Activated CD8-positive, alpha-beta T cell treated with anti-CD3 and anti-CD28 coated beads, Interleukin-2, amount 10 ng/mL, durations not matched to agents 7 days and 5 days (primary cell): ENCODE measurements at places on chromosomes 5 and 9. TPM values are rescaled to one million over a fixed set of nuclear protein-coding genes. Genes with fewer than 3 reads are reported as not detected.

Gene LCN12
- 1.7 TPM for total RNA-seq

Gene SPATA31D4
- total RNA-seq = not detected

Gene LAMC3
- total RNA-seq = not detected

Gene UAP1L1
- 66.8 TPM for total RNA-seq

Gene PHF2
- total RNA-seq = 23.5 TPM

Gene AGPAT2
- 32.7 TPM for total RNA-seq

Gene GDNF
- total RNA-seq = not detected

Gene MSX2
- total RNA-seq = not detected

Gene OTP
- not detected for total RNA-seq

Gene TNC
- total RNA-seq = not detected

Gene CD180
- total RNA-seq = not detected

Gene PCAT7
- not detected for total RNA-seq

Gene TTC16
- total RNA-seq = 5.0 TPM

Gene FBXL7
- not detected for total RNA-seq

Gene WNK2
- not detected for total RNA-seq

Gene GFI1B
- total RNA-seq = not detected

Gene PCDHA9
- total RNA-seq = not detected

GRCh38 chr9:127233550-127233949 lies 31.0 kb upstream of the GARNL3 start:
- H3K27ac ChIP-seq = no peak overlapping the region
- H3K36me3 ChIP-seq = no peaks in the 10 kb centered on the region
- DNase-seq = no peak
- H3K4me1 ChIP-seq = no peaks in the 10 kb centered on the region

DNA sequence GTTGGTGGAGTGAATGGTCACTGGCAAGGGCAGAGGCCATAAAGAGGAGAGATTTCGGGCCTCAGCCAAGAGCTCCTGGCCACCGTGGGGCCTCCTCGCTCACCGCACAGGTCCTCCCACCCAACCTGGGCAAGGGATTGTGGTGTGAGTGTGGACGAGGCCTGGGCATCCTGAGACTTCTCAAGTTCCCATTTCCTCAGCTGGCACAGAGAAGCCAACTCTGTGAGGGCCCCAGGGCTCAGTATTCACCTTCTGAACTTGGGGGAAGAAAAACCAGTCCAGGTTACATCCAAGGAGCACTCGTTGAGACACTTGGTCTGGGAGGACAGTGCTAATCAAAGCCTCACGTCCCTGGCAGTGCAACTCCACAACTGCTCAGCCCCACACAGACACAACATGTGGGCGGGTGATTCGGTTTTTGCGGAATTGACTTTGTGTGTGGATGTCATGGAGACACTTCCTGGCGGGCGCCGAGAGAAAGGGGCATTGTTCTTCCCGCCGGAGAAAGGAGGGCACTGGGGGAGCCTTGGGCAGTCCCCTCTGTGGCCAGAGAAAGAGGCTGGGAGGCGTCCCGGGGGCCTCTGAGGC lies 28.5 kb upstream of the NKD2 start:
- no peak for DNase-seq
- peaks cover 14% of the 10 kb centered on the region for H3K27me3 ChIP-seq
- no peak overlapping the region for H3K27ac ChIP-seq
- H3K36me3 ChIP-seq = no peaks in the 10 kb centered on the region
- H3K4me3 ChIP-seq = no peak overlapping the region
- H3K4me1 ChIP-seq = peaks cover 48% of the 10 kb centered on the region

DNA sequence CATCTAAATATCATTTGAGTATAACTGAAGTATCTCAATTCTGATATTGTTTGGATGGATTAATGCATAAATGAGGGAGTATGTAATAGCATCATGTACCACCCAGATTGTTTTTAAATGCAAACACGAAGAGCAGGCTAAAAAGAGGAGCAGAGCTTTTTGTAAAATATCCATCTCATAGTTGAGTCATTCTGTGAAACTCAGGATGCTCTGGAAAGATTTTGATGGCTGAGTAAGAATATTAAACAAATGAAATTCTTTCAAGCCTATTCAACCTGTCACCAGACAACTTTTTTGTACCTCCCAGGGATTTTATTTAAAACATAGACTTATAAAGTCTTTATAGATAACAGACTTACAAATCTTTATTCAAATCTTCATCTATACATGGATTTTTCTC lies 625.9 kb downstream of the TLE4 start:
- H3K4me1 ChIP-seq = no peaks in the 10 kb centered on the region
- DNase-seq = no peak
- no peaks in the 10 kb centered on the region for H3K27me3 ChIP-seq

GRCh38 chr5:124651663-124652513 lies 94.6 kb downstream of the ZNF608 start:
- H3K4me1 ChIP-seq = peaks cover 42% of the 10 kb centered on the region
- peak; percentile 41 for DNase-seq
- peak overlapping the region; percentile 44 for H3K4me3 ChIP-seq
- H3K27me3 ChIP-seq = peaks cover 21% of the 10 kb centered on the region
- H3K36me3 ChIP-seq = peaks cover 3% of the 10 kb centered on the region

DNA sequence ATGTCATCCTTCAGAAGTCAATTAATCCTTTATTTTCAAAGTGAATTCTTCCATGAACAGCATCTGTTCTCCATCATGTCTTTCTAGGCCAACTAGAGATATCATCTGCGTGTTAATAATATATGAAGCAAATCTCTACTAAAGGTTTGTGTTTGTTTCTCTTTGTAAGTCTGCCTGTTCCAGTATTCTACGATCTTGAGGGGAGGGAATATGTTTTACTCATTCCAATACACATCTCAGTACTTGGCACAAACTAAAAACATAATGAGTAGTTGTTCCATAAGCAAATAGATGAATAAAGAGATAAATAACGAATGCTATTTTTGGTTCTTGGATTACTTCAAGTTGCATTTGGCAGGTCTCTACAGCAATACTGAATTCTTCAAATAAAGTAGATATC lies 470.7 kb upstream of the GRIN3A start:
- H3K4me3 ChIP-seq = no peak overlapping the region
- no peak for DNase-seq
- H3K27ac ChIP-seq = no peak overlapping the region
- H3K27me3 ChIP-seq = no peaks in the 10 kb centered on the region
- H3K4me1 ChIP-seq = no peaks in the 10 kb centered on the region
- no peaks in the 10 kb centered on the region for H3K36me3 ChIP-seq

DNA sequence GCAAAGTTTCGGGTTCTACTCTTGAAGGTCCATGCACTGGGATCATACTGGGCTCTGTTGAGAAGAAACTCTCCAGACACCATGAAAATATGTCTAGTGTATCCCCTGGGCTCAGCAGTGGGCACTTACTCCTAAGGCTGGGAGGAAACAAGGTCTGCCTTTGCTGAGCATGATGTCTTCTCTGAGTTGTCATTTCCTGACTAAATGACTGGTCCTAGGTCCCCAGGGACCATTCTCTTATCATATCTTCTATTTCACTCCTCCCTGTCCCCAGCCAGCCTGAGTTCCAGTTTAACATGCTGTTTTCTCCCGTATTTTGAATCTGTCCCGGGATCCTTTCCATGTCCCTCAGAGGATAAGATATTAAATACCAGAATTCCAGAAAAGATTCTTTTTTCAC lies 225.4 kb downstream of the MTRR start:
- H3K36me3 ChIP-seq = no peaks in the 10 kb centered on the region
- no peaks in the 10 kb centered on the region for H3K4me1 ChIP-seq
- H3K27me3 ChIP-seq = no peaks in the 10 kb centered on the region
- DNase-seq = no peak

DNA sequence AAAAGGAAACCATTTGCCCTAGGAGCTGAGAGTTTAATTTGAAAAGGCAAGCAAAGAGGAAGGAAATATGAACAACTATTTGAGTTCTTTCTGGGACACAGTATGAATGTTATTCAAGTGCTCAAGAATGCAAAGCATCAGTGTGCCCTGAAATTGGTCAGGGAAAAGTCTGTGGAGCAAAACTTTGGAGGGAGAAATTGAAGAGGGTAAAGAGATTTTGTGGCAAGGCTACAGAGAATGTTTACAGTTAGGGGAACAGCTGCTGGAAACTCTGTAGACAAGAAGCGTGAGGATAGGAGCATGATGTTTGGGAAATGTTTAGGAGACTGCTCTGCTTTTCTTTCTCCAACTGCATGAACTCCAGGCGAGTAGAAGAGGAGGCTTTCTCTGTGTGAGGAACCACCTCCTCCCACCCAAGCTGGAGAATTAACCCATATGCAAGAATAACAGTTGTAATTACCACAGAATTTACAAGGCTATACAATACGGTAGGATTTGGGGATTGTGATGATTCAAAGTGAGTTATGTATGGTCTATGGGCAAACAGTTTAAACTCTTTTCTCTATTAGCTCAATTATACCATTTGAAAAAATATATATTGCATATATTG lies 75.4 kb upstream of the IL7R start:
- H3K4me3 ChIP-seq = no peak overlapping the region
- DNase-seq = no peak
- H3K27me3 ChIP-seq = no peaks in the 10 kb centered on the region
- H3K36me3 ChIP-seq = no peaks in the 10 kb centered on the region

DNA sequence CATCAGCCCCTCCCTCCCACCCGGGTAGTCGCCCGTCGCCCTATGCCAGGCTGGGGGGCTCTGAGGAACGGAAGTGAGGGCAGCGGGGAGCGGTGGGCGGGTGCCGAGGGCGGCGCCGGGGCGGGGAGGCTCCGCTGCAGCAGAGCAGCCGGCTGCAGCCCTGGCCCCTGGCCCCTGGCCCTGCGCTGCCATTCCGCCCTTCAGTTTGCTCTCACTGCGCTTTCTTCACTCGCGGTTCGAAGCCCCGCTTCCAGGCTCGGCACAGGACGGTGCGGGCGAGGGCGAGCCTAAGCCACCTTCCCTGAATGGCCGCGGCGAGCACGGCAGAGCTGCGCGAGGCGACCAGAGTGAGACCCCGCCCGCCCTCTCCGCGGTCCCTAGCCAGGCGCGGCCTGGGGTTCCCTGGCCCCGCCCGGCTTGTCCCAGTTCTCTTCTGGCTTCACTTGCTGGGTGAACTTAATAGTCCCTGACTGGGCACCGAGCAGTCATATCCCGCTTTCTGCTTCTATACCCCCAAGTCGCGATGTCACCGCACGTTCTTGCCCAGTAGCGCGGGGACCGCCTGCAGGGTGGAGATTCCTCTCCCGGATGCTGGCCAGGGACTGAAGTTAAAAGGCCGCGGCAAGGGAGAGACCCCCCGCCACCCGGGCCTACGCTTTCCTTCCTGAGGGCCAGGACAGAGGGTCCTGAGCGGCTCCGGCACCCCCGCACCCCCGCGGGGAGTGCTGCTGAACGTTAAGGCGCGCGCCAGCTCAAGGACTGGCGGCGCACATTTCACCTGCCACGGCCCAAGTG lies 623 bp upstream of the TRIM36 start:
- DNase-seq = peak; percentile 36
- H3K27ac ChIP-seq = no peak overlapping the region
- H3K4me1 ChIP-seq = peaks cover 12% of the 10 kb centered on the region
- peaks cover 59% of the 10 kb centered on the region for H3K27me3 ChIP-seq
- peak overlapping the region; percentile 79 for H3K4me3 ChIP-seq

DNA sequence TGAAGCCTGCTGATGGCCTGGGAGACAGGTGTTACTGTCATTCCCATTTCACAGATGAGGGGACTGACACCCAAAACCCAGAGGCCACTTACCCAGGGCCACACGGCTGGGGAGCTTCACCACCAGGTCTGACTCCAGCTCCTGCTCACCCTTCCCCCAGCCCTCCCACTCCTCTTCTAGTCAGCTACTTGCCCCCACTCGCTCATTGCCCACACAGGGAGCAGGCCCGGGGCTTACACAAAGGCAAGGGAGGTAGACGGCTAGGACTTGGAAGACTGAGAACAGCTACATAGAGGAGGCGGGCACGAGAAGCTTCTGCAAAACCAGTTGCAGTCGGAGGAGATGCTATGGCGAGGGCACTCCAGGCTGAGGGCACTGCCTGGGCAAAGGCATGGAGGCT lies 21.3 kb downstream of the LMX1B start:
- H3K4me3 ChIP-seq = no peak overlapping the region
- no peak overlapping the region for H3K27ac ChIP-seq

DNA sequence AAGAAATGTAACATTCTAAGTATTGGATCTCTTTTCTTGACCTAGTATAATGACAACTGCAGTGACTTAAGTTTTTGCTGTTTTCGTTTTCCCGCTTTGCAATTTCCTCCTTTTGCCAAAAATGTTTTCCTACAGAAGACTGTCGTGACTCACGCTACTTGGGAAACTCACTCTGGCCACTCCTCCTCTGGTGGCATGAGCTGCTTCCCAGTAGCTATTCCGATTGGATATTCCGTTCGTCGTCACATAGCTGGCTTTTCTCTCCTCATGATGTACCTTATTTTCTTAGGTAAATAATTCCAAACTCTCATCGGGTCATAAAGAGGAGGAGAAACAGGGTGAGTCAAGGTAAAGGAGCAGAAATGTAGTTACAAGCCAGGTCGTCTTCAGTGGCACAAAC lies 64.9 kb downstream of the GOLPH3 start:
- H3K4me3 ChIP-seq = no peak overlapping the region
- no peaks in the 10 kb centered on the region for H3K27me3 ChIP-seq
- peaks cover 36% of the 10 kb centered on the region for H3K36me3 ChIP-seq

DNA sequence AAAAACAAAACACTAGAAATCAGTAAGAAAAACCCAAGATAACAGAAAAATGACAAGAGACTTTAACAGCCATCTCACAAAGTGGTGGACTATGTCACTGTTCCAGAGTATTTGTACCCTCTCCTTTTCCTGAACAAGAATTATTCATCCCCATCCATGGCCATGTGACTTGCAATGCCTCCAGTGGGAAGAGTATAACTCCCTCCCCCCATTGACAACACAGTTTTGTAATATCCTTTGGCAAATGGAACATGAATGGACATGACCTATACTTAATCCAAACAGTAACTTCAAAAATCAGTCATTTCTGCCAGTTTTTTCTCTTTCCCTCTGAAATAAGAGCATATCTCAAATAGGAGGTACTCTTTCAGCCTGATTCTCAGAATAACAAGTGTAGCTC lies 33.9 kb downstream of the PTBP3 start:
- no peak overlapping the region for H3K4me3 ChIP-seq
- peaks cover 31% of the 10 kb centered on the region for H3K36me3 ChIP-seq
- no peaks in the 10 kb centered on the region for H3K27me3 ChIP-seq
- no peak overlapping the region for H3K27ac ChIP-seq

DNA sequence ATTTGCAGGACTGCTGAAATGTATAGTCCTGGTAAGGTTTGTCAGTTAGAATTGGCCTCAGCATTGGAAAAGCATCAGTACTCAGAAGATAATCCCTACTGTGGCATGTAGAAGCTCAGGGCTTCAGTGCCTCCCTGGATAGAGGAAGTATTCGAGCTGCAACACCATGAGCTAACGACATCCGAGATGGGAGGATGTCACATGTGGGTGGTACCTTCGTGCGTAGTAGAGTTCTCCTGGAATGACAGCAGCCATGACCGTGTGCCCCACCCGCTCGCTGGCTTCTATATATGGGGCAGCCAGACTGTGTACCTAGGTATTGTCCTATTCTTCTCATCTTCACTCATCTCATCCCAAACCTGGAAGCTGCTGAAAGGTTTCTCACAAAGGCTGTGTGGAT lies 345.8 kb upstream of the KLF9 start:
- H3K27ac ChIP-seq = no peak overlapping the region
- DNase-seq = no peak
- no peak overlapping the region for H3K4me3 ChIP-seq
- no peaks in the 10 kb centered on the region for H3K27me3 ChIP-seq

GRCh38 chr9:126791406-126792230 lies 13.2 kb upstream of the ZBTB43 start:
- no peaks in the 10 kb centered on the region for H3K36me3 ChIP-seq
- no peak overlapping the region for H3K27ac ChIP-seq
- DNase-seq = no peak
- no peaks in the 10 kb centered on the region for H3K4me1 ChIP-seq

- peaks cover 12% of the 10 kb centered on the region for H3K36me3 ChIP-seq
- no peak for DNase-seq
- no peak overlapping the region for H3K27ac ChIP-seq
- H3K4me3 ChIP-seq = peak overlapping the region; percentile 50
- peaks cover 35% of the 10 kb centered on the region for H3K4me1 ChIP-seq
These were observed 2.0 kb downstream of the PITX1 start for GRCh38 chr5:135031813-135032694.
